Stimulated activated memory B cell treated with anti-CD40 and anti-IgM and Interleukin-4, amounts not matched to agents 10 μg/mL and 1 μg/mL and 100 μg/mL, for 72 hours (primary cell): ENCODE measurements at places on chromosomes 1 and 21.

DNA sequence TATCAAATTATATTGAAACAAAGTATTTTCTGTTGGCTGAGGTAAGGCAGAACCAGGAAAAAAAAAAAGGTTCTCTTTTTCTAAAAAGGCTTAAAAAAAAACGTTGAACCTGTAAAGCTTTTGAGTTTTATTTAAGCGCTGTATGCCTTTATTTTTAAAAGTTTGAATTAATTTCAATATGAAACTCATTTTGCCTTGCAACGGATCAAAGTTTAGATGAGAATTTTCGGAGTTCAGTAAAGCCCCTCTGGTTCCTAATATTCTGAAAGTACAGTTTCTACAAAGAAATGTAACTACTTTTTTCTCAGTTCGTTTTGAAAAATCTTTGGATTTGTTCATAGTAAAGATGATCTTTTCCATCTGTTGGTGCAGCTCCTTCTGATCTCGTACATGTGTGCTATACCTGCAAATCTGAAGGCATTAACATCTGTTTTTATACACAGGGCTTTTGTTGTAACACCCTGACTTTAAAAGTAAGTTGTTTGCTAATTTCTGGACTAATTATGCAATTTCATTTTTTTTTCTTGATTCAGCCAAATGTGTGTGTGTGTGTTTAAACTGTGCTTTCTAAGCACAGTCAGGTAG is 1.7 kb downstream of the ZBTB18 start:
- no peak for ATAC-seq

DNA sequence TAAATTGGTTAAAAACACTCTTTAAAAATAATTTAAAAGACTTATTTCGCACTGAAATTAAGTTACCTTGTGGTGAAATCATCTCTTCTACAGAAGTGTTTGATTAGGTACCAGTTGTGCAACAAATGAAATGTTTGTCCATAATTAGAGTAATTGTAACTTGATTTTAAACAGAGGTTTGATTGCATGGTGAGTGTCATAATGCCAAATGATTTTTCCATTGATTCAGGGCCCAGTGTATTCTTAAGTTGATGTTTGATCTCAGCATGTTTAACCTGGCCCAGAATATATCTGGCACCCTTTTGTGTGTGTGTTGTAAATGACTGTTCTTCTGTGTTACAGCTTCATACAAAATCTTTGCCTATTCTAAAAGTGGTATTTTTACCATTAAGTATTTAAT is 28.5 kb downstream of the LRRC8B start:
- ATAC-seq, result no peak

DNA sequence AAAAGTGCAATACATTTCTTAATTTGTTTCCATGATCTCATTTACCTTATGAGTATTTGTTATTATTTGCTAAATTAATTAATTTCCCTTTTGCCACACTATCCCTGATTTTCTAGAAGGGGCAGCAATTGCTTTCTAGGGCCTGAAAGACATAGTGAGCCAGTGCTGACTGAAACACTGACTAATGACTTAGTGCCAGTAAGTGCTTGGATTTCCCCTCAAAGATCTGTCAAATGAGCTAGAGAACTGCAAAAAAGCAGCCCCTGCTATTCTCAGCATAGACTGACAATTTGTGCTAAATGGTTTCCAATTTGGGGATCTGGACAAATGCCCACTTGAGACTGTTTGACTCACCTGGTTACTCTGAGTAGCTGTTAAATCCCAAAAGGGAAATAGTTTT is 35.6 kb upstream of the USH2A start:
- no peak for ATAC-seq

GRCh38 chr1:209413062-209413461 is 170.5 kb upstream of the CAMK1G start:
- no peak for ATAC-seq

GRCh38 chr1:48196237-48196636 is 26.3 kb upstream of the SLC5A9 start:
- peak; percentile 36 for ATAC-seq

DNA sequence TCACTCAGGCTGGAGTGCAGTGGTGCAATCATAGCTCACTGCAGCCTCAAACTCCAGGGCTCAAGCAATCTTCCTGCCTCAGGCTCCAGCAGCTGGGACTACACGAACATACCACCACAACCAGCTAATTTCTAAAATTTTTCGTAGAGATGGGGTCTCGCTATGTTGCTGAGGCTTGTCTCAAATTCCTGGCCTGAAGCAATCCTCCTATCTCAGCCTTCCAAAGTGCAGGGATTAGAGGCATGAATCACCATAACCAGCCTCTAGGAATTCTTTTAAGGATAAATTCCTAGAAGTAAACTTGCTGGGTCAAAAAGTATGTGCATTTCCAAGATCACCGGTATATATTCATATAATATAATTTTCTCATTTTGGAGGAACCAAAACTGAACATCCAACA is 17.6 kb upstream of the HUNK start:
- ATAC-seq, result no peak

DNA sequence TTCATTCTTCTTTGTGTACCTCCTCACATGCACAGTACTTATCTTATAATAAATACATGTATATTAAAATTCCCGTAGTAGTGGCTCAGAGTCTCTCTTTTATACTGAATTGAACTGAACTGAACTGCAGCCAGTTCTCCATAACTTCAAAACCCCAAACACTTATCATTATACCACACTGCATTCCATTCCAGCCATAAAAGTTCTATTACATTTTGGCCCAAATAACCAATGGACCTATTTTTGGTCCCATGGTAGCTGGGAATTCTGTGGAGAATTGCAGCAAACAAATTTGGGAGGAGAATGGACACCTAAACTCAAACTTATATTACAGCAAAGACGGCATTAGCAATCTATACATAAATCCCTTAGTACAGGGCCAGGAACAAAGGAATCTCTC is 86.6 kb upstream of the C1orf87 start:
- ATAC-seq, result no peak

DNA sequence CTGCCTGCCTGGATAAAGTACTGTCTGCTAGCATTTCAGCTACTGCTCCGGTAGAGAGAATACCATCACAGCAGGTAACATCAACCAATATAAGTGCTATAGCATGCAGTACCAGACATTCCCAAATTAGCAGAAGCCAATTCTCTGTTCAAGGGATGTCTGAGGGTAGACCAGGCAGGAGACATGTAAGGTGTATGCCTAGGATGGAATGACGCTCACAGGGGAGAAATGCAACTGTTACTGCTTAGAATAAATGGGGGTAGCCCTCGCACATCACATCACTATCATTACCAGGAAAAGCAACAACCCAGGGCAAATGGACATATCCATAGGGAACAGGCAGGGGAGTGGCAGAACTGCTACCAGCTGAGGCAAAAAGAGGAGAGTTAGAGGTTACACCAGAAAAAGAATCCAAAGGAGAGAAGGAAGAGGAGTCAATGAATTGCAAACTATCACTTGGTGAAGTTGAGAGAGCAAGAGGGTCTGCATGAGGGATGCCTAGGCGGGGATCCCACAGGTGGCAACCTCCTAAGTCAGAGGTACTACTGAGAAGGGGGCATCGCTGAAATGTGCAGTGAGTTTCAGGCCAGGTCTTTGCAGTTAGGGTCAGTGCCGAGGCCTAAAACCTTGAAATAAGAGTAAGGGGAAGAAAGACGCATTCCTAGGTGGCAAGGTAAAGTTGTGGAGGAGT is 1.1 kb downstream of the UBE2Q1 start:
- no peak for ATAC-seq

DNA sequence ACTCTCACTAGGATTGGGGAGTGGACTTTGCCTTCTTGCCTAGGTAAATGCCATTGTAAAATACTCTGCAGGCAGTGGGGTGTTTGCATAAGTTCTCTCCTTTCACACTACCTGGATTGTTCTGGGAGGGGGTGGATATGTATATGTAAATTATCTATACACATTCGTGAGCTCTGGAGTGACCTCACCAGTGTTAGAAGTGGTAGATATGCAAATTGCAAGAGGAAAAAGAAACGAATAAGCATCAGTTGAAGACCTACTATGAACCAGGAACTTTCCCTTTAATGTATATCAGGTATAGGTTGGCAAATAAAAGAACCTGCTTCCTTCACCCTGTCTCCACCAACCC is 1.5 kb upstream of the ARHGEF11 start:
- ATAC-seq, result no peak

GRCh38 chr1:98453066-98453465 is 208.5 kb upstream of the SNX7 start:
- ATAC-seq, result no peak

- no peak for ATAC-seq
Measured at GRCh38 chr1:15849775-15850324, 2.3 kb downstream of the SPEN start.

- peak; percentile 87 for ATAC-seq
Measured at GRCh38 chr1:53869454-53870117, 20.0 kb downstream of the YIPF1 start.

DNA sequence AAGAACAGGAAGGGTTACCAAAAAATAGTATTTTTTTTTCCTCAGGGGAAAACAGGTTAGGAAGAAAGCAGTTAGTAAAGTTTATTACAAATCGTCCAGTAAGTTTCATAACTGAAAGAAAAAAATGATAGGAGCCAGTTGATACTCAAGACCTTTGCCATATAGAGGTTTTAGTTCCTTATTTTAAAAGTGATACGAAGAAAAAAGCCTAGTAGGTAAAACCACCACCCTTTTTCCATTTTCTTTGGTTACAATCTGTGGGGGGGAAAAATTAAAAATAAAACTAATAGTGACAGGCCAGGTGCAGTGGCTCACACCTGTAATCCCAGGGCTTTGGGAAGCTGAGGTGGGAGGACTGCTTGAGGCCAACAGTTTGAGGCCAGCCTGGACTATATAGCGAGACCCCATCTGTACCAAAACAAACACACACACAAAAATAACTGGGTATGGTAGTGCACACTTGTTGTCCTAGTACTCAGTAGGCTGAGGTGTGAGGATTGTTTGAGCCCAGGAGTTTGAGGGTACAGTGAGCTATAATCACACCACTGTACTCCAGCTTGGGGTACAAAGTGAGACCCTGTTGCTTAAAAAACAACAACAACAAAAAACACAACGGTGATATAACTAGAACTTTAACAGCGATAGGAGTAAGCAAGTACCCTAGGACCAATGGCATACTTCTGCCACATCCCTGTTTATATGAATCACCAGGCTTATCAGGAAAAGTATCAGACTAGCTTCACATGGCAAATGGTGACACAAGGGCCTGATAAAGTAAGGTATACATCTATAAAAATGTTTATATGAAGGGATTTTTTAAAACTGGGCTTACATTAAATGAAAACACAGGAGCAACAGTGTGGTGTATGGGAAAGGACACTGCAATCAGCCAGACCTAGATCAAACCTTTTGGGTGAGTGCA is 5.4 kb downstream of the TMEM59 start:
- ATAC-seq, result peak; percentile 59

GRCh38 chr1:99365545-99365944 is 101.3 kb downstream of the PLPPR4 start:
- no peak for ATAC-seq

GRCh38 chr21:46211786-46212720 is 16.5 kb downstream of the LSS start:
- ATAC-seq, result no peak

DNA sequence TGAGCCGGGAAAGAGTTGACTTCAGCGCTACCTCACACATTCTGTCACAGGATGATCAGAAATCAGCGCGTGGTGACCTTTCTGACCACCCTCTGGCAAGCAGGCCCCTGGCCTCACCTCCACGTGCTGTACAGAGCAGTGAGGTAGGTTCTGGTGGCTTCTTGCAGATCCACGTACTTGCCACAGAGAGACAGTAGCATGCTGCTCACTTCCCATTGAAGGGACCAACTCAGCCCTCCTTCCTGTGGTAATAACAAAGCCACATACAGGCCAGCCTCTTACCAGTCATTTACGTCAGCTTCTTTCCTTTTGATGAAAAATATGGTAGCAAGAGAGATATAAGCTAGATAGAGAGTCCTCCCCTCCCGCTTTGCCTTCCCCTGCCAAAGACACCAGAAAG is 200.7 kb downstream of the CHRM3 start:
- no peak for ATAC-seq

DNA sequence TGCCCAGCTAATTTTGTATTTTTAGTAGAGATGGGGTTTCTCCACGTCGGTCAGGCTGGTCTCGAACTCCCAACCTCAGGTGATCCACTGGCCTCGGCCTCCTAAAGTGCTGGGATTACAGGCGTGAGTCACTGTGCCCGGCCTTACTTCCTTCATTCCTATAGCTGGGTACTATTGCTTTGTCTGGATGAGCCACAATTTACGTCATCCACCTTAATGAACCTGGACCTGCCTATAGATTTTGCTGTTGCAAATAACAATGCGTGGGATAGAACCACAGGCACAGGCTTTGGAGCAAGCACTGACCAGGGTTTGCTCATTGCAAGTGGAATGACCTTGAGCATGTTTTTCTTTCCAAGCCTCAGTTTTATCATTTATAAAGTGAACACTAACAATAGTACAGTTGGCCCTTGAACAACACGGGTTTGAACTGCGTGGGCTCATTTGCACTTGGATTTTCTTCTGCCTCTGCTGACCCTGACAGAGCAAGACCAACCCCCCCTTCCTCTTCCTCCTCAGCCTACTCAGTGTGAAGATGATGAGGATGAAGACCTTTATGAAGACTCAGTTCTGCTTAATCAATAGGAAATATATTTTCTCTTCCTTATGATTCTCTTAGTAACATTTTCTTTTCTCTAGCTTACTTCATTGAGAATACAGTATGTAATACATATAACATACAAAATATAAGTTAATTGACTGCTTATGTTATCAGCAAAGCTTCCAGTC is 33.3 kb upstream of the BECN2 start:
- no peak for ATAC-seq

DNA sequence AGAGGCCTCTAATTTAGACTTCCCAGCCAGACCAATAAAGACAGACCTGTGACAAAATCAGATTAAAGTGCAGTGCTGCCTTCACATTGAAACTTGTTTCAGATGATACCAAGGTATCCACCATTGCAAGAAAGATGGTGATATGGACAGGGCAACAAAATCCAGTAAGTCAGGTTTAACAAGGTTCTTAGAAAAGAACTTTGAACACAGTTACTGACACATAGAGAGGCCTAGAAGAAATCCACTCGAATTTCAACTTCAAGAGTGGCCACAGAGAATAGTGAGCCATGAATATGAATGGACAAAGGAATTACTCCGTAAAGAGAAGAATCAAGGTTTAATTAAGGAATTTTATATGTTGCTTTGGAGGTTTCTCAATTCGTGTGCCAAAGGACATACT is 230.4 kb downstream of the KCNT2 start:
- no peak for ATAC-seq

DNA sequence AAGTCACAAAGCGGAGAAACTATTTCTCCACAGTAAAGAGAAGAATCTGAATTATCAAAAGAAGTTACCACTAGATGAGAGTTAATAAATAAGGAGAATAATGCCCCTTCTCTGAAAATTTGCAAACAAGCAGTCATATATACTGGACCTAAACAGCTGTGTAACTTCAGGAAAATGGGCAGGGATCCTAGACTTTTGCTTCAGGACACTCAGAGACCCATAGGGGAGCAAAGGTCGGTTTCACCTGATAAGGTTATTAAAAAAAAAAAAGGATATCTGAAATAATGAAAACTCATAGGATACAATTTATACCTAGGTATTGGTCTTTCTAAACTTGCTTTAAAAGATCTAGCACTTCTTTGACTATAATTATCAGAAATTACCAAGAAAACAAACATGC is 191.4 kb downstream of the KCNH1 start:
- no peak for ATAC-seq

- ATAC-seq, result no peak
Measured at GRCh38 chr1:230589951-230590350, 52.3 kb upstream of the COG2 start.
